ENCODE measurements at places on chromosomes 1 and 21.
A peak's percentile ranks its signal among the peaks of the same experiment; 100 is the strongest.

- DNase-seq, result no peak
Measured at GRCh38 chr1:3290438-3290837, 164.0 kb upstream of the ARHGEF16 start.

DNA sequence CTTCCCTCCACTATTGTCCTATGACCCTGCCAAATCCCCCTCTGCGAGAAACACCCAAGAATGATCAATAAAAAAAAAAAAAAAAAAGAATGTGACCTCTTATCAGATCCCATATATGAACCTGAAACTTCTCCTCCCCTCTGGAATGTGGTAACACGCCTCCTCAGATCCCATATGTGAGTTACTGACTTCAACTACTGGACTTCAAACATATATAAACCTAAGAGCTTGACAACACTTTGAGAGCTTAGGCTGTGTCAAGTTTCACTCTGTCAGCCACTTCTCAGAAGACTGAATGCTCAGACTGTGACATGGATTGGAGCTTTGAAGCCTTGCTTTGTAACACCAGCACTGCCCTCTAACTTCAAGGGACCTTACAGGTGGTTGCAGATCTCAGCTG is 148.4 kb downstream of the COP1 start:
- DNase-seq, result no peak

DNA sequence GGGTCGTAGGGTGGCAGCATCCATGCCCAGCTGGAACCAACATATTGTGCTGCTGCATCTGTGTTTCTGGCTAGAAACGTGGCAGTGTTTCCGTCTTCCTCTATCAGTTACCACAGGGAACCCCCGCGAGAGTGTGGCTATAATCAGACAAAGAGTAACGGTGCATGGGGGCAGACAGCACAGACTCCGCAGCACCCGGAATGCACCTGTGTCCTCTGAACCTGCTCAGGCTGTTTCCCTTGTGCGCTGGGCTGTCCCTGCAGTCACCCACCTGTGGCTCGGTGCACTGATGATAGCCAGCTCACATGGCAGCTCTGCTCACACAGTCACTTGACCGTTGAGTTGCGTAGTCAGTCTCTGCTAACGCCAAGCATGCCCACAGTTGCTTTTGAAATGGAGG is 11.4 kb upstream of the PCBP3 start:
- no peak for DNase-seq

DNA sequence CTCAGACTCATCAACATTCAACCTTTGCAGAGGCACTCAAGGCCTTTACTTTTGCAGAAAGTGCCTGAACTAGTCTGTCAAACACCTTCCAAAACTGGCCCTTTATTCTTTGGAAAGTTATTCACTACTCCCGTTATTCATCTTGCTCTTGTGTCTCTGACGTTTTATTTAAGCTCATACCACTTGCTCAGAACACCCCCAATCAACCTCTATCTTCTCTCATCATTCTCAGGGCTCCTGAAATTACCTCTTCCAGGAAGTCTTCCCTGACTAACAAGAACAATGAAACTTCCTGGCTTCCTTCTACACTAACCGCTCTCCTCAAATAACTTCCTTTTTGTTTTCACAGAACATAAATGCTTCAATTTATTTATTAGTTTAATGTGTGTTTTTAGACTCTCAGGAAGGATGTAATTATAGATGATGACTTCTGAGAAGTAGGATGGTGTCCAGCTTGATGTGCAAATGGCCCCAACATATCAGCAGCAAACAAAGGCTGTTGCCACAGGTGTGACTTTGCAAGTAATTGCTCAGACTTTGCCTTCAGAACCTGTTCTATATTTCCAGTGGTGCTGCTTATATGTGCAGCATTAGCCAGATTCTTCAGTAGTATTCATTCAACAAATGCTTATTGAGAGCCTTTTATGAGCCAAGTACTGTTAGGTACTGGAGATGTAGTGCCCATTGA is 22.8 kb upstream of the BATF3 start:
- no peak for DNase-seq

GRCh38 chr1:203644661-203645510 is 18.3 kb downstream of the ATP2B4 start:
- DNase-seq, result no peak

DNA sequence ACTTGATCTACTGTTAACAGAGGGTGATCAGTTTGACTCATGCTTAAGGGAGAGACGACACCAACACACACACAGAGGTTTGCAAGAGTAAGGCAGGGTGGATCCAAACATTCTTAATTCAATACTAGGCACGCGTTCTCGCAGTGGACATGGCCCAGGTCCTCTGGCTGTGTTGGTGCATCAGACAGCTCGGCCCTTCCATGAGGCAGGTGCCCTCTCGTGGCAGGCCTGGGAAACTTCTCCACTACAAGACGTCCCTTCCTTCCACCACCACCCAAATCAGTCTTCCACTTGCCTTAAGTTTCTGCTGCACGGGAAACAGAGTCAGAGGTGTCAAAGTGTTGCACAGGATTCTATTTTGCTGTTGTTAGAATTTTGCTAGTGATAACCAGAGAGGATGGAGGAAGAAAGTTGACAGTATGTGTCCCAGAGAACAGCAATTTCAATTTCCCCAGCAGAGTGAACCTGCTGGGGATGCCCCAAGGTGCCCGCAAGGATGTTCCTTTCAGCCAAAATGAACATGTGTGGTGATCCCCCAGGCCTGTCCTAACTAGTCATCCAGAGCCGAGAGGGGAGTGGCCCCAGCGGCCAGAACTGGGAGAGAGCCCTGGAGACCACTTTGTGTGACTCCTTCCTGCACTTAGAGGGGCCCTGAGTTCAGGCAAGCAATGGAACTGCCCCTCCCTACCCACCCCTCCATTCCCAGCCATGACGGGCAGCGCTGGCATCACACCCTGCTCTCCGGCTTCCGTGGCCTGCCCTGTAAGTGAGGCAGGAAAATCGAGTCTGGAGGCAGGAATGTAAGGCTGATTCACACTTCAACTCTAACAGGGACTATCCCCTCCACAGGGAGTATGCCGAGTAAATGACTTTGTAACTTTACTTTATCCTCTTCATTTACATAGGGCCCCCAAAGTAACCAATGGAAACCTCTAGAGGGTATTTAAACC is 34.8 kb downstream of the MX1 start:
- DNase-seq, result peak; percentile 15

DNA sequence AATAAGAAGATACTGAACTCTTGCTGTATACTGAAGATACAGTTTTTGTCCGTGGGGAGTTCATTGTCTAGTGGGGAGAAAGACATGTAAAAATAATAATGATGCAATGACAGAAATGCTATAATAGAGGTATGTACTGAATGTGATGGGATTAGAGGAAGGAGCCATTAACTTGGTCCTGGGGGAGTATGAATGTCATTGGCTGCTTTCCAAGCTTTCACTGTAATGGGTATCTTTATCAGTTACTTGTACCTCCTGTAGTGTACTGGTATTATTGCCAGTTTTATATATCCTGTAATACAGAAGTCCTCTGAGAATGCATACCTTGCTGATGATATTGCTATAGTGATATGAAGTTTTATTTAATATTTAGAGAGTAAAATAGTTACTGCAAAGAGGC is 7.4 kb downstream of the BTBD8 start:
- DNase-seq, result no peak
